ENCODE measurements at places on chromosomes 4 and X.

DNA sequence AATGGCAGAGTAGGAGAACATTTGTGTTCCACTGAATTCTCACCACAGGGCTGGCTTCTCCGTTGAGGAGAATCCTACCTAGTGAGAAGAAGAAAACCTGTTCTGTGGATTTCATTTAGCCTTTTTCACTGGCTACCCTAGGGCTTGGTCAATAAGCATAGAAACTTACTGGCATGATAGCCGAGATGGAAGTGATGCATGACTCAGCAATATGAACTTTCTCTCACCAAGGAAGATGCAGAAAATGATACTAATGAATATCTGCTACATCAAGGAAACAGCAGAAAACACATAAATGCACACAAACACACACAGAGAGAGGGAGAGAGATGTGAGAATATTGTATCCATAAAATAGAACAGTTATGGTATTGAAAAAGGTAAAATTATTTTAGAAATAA is 216.3 kb downstream of the HHIP start:
- no peak for DNase-seq

DNA sequence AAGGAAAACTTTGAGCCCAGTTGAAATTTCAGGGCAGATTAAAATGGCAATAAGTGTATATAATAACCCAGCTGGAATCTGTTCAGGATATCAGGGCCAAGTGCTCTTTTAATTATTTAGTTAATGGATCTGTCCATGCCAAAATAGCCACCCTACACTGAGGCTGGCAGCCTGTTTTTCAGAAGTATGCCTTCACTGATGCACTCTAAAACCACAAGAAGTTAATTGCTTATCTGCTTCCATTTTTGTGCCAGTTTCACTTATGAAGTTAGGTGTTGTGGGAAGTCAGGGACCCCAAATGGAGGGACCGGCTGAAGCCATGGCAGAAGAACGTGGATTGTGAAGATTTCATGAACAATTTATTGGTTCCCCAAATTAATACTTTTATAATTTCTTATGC is 960.3 kb downstream of the C4orf33 start:
- DNase-seq: peak; percentile 84

DNA sequence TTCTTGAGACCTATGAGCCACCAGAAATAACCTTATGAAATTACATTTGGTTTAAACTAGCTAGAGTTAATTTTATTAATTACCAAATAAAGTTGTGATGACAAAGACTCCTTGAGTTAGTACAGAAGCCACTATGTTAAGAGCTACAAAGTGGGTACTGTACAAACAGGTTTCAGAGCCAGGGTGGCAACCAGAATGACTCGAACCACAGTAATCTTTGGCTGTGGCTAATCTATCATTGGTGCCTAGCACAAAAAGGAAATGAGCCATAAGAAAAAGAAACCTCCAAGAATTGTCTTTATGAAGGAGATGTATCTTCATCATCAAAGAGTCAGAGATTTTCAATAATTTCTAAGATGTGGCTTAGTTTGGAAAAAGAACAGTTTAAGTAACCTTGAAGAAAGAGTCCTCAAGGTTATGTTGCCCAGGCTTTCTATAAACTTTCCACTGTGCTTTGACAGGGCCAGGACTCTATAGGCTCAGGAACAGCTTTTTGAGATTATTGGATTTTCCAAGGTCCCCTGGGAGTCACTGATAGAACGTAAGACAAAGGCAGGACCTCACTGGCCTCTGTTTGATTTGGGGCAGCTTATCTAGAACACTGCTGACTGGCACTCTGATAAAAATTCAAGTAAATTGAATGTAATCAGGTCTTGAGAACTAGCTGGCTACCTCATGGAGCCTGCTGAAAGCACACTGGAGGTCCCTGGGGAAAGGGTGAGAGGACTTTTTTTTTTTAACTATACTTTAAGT is 777.7 kb downstream of the STIM2 start:
- DNase-seq: no peak

DNA sequence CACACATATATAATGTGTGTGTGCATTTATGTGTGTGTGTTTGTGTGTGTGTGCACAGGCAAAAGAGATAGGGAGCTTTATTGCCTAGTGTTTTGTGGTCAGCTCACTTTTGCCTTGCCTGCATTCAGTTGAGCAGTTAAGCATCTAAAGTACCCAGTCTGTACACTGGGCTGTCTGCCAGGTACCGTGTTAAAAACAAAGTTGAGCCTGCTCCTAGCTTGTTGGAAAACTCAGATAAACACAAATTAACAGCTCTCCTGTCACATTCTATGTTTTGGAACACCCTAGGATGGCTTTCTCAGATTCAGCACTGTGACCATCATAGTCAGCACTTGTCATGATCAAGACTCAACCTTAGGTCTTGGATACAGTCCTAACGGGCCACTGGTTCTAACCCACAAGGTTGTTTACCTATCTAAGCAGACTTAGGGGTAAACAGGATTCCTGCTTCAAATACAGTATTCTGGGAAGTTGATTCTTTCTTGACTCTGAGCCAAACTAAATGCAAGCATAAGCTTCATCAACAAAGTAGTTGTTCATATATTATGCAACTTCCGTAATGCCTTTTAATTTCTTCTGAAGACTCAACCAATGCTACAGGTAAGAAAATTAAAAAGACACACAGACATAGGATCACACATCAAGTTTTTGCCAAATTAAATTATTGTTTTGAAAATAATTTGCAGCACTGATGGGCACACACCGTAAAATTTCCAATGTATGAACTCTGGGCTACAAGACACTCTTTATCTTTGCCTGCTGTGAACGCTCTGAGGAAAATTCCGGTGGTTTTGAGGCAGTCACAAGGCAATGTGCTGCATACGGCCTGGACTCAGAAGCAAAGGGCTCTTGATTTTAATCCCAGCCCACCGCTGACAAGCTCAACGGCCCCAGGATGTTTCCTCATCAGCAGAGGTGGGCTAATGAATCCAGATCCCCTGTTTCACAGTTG is 11.3 kb upstream of the CD99 start:
- DNase-seq: no peak

- DNase-seq: no peak
Observed at GRCh38 chrX:30957753-30958152, 68.7 kb upstream of the TAB3 start.

- DNase-seq: no peak
Observed at GRCh38 chrX:7542587-7543380, 300.2 kb upstream of the VCX start.

DNA sequence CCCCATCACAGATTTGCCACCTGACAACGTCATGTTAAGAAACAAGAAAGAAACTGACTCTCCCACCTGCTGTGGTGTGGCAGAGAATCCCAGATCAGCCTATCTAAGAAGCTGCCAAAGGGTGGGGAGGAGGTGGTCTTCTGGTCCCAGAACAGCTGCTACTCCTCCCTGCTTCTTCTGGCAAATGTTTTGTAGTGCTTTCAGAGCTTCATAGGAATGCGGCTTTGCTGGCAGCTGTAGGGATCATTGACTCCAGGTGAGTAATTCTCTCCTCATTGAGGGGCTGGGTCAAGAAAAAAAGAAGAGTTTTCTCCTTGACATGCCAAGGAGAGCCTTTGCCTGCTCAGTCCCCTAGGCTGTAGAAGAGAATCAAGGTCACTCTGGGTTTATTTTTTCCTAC is 23.3 kb downstream of the NRK start:
- DNase-seq: no peak

GRCh38 chrX:40607381-40607780 is 15.8 kb upstream of the MPC1L start:
- no peak for DNase-seq

GRCh38 chr4:153137677-153138630 is 66.3 kb upstream of the TRIM2 start:
- no peak for DNase-seq

- DNase-seq: no peak
Observed at GRCh38 chr4:1234811-1235292, 14.1 kb downstream of the CTBP1 start.

- DNase-seq: no peak
Observed at GRCh38 chr4:7877176-7877575, 62.5 kb downstream of the AFAP1 start.

- peak; percentile 13 for DNase-seq
Observed at GRCh38 chrX:137062915-137063617, 29.3 kb upstream of the GPR101 start.

All from NCI-H1105 treated with DMSO at 0.1 percent for 48 hours (cell line).